Hypothalamus (tissue), 51 donors: ENCODE measurements at places on chromosomes 6 and 20.

DNA sequence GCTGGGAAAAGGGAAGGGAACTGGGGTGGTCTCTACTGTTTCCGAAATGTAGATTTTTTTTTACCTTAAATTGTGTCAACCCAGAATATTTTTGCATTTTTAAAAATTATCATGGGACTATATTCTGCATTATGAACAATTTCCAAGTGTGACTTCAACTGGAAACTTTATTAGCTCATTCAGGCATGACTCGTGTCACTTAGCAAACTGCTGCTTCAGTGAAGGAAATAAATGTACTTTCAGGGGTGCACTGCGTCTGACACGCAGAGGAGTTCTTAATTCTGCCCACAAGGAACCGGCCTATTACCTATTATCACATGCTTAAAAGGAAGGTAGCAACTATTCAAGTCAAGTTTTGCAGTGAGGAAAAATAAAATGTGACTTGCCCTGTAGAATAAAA, 291.3 kb upstream of the PRDM1 start:
- DNase-seq: no peak

GRCh38 chr6:112439432-112439831, 92.3 kb downstream of the RFPL4B start:
- DNase-seq: no peak

GRCh38 chr6:37801605-37801940, 18.0 kb upstream of the ZFAND3 start:
- no peak for DNase-seq

- no peak for DNase-seq
These were observed 2.4 kb upstream of the DEFB114 start for GRCh38 chr6:49966334-49966733.

GRCh38 chr6:149094934-149095351, 222.6 kb upstream of the TAB2 start:
- no peak for DNase-seq

- no peak for DNase-seq
These were observed 4.4 kb downstream of the PGK2 start for GRCh38 chr6:49782725-49783124.

- no peak for DNase-seq
These were observed 211.6 kb downstream of the ALDH8A1 start for GRCh38 chr6:134738211-134738885.

- DNase-seq: no peak
These were observed 14.4 kb downstream of the DLL1 start for GRCh38 chr6:170276369-170277057.

GRCh38 chr6:152225241-152225934, 411.8 kb downstream of the SYNE1 start:
- DNase-seq: no peak

GRCh38 chr6:109978174-109979032, at the start of gene GPR6:
Gene GPR6, plus strand, starts transcription at chr6:109978311. Its CDS starts 802 bp downstream, at chr6:109979113.
- DNase-seq: no peak

GRCh38 chr6:119201480-119201879, 123.0 kb upstream of the FAM184A start:
- no peak for DNase-seq

- DNase-seq: no peak
These were observed 44.9 kb upstream of the PKHD1 start for GRCh38 chr6:52132292-52132691.

DNA sequence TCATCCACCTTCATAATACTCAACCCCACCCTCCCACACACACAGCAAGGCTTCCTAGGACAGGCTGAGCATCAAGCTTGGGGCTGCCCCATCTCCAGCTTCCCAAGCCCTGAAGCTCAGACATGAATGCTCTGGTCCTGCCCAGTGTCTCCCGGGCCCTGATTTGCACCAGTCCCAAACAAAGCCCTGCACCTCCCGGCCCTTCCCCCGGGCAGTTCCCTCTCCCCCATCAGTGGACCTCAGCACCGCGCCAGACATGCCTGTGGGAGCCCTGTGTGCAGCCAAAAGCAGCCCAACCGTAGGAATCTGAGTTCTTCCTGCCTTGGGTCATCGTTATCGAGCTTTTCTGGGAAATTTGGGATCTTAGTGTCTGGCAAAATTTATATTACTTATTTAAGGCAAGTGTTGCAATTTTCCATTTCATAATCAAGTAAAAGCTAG, 63.5 kb downstream of the THBS2 start:
- no peak for DNase-seq

- DNase-seq: no peak
These were observed 1.9 kb downstream of the MRPS26 start for GRCh38 chr20:3047486-3048419.

GRCh38 chr6:4394786-4395185, 259.4 kb upstream of the ECI2 start:
- no peak for DNase-seq

DNA sequence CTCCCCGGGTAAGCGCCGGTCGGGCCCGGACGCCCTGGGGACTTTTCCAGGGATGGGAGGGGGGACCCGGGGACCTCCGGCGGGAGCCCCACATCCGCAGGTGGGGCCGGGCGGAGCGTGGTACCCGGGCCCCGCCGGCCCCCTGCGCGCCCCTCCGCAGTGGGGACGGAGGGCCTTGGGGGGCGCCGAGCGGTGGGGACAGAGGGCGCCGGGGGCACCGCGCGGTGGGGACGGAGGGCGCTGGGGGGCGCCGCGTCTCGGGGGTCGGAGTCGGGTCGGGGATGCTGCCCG, 270 bp downstream of the PLEKHG1 start:
- no peak for DNase-seq

DNA sequence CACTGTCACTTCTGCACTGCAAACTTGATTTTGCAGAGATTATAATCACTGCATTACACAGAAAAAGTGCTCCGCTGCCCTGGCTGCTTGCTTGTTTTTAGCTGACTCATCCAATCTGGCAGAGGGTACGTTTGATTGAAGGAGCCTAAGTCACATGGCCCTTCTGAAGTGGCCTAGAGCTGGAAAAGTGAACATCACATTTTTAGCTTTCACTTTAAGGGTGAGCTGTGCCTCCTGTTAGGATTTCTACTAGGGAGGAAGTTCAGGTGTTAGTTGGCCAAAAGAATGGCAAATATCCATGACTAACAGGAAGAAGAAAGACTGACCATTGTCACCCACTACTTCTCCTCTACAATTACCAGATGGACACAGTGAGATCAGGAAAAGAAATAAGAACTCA, 889.1 kb upstream of the MAP3K7 start:
- peak; percentile 9 for DNase-seq

- DNase-seq: no peak
These were observed 434.5 kb downstream of the HDGFL1 start for GRCh38 chr6:23003671-23004467.

GRCh38 chr20:18637224-18637623, 49.4 kb downstream of the DTD1 start:
- no peak for DNase-seq

GRCh38 chr6:113127786-113128419, 729.2 kb upstream of the MARCKS start:
- no peak for DNase-seq

GRCh38 chr6:4914420-4915159, 89.2 kb downstream of the RPP40 start:
- DNase-seq: no peak

DNA sequence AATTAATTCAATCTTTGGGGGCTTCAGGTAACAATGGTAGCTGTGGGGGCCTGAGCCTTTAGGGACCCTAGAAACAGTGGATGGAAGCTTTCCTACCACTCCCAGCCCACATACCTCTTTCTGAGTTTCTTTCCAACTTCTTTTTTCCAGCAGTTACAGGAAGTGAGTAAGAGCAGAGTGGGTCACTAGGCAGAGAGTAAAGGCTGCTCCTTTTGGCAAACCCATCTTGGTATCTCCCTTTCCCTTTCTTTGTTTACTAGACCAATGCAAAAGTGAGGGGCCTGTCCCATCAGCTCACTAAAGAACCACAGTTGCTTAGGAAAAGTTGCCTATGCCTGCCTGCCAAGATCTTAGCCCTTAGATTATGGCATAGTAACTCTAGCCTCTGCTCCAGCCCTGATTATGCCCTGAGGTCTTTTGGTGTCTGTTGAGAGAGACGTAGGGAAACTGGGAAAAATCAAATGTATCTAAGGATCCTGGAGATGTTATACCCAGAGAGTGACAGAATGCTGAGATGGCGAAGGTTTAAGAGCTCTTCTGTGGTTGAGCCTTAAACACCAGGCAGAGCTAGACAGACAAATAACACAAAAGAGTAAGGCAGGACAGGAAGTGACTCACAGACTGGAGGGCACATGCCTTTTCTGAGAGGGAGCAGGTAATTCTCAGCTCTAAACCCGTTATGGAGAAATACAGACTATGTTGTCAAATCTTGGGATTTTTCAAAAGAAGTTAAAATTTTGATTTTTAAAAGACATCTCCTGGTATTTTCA, 31.3 kb downstream of the TRMT6 start:
- no peak for DNase-seq

DNA sequence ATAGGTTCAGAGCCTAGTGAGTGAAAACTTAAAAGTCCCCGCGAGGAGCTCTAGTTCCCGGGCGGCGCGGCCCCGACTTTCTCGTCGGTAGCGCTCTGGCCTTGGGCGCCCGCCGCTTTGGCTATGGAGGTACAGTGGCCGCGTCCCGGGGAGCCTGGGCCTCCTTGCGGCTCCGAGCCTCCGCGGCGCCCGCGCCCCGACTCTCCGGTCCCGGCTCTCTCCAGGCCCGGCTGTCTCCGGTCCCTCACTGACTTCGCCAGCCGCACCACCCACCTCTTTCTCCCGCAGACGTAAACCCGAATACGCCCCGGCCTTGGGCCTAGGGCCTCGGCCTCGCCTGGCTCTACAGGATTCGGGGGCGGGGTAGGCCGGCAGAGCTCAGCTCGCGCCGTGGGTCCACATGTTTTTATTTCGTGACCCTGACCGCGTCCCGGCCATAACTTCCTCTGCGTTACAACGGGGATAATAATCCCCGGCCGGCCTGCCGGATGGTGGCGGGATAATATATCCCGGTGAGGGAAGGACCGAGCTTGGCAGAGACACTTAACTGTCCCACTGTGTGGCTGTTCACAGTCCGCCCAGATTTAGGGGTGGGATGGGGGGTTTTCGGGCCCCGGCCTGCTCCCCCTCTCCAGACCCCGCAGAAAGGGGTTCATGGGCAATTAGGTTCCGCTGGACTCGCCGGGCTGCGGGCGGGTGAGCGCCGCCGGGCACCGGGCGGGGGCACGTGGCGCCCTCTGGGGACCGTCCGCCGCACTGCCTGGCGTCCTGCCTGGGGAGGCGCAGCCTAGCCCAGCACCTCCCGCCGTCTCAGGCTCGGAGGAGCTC, 10.0 kb upstream of the TBX18 start:
- no peak for DNase-seq

- no peak for DNase-seq
These were observed 16.7 kb downstream of the PCMT1 start for GRCh38 chr6:149766156-149766769.

DNA sequence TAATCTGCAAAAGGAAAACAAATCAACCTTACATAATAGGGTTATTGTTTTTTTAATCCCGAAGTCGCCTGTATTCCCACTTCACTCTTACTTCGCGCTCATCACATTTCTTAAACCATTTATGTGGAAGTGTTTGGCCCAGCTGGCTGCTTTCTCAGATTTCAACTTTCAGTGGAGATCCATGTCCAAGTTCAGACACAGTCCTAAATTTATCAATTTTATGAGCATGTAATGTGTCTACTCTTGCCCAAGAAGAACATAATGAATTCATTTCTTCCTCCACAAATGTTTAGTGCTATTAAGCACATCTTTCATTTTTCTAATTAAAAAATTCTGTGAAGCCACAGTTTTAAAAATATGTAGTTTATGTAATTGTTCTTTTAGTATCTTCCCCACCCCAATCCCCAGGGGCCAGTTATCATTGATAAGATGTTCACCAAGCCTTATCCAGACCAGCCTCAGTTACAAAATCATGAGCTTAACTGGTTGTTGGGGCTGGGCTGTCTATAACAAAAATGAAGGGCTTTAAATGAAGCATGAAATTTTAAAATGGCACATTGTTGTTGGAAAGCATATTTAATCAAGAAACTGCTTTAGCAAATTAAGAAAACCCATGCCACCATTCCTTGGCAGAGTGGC, 151.7 kb downstream of the UST start:
- DNase-seq: no peak

DNA sequence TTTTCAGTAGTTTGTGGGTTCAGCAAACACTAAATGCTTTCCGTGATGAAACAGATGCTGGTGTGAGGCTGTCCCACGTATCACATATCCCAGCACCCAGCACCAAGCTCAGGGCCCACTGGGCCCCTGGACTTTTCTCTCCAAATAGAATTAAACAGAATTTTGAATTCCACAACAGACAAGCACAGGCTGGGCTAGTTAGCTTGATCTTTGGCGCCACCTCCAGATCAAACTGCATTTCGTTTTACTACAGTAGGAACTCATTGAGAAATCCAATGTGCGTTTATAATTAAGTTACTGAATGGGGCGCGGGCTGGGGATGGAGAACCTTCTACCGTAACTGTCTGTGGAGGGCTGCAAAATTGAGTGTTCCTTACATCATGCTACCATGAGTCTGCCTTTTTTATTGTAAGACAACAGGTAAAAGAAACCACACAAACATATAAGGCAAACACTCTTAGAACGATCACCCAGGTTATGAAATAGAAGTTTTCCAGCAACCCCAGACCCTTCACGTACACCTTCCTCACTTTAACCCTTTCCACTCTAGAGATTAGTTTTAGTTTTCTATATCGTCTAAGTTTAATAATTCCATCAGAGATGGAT, 107.8 kb downstream of the ZFP64 start:
- DNase-seq: peak; percentile 50

DNA sequence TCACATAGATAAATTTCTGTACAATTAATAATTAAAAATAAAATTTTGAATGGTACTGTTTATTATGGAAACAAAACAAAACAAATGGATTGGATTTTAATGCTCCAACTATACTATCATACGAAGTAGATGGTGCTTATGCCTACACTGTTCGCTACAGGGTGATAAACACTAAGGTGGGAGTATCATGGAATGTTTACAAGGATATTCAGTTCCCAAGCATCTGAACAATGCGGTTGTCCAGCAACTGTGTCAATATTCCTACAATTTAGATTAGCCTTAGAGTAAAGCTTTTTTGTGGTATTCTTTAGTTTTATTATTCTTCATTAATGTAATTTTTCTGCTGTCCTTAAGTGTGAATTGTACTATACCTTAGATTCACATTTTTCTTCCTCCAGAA, 105.1 kb downstream of the MMS22L start:
- DNase-seq: no peak

DNA sequence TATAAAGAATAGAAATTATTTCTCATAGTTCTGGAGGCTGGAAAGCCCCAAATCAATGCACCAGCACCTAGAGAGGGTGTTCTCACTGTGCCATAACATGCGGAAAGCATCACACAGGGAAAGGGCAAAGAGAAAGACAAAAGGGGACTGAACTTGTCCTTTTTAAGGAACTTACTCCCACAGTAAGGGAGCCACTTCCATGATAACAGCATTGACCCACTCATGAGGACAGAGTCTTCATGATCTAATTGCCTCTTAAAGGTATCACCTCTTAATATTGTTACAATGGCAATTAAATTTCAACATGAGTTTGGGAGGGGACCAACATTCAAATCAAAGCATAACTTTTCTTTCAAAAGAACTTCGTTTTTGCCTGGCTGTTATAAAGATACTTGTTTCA, 582.2 kb upstream of the ARID1B start:
- DNase-seq: no peak
